Right ventricle myocardium superior (tissue), 1 donor: ENCODE measurements at places on chromosomes 2 and 18.

GRCh38 chr2:236536727-236537398 is 32.8 kb upstream of the ACKR3 start:
- no peak for DNase-seq

GRCh38 chr2:145431181-145431951 is 911.4 kb upstream of the ZEB2 start:
- no peak for DNase-seq

DNA sequence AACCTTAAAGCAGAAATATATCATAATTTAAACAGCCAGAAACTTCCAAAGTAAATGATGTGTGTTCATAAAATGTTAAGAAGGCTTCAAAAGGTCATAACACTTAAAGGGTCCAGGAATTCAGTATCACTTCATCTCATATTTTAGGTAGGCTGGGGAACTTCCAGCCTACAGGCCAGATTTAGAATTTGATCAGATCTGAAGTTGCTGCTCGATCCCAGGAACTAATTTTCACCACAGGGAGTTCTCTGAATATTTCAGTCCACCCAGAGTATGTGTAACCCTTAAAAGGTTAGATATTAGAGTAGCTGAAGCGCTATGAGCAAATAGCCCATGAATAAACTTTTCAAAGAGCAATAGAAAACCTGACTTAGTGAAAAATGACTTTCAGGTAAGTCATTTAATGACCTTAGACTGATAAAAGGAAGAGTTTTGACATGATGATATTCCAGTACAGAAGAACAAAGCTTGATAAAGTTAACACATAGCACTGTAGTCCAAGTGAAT is 1.7 kb downstream of the WIPF1 start:
- DNase-seq, result no peak

GRCh38 chr2:73037947-73038585 is 33.4 kb downstream of the SFXN5 start:
- no peak for DNase-seq

DNA sequence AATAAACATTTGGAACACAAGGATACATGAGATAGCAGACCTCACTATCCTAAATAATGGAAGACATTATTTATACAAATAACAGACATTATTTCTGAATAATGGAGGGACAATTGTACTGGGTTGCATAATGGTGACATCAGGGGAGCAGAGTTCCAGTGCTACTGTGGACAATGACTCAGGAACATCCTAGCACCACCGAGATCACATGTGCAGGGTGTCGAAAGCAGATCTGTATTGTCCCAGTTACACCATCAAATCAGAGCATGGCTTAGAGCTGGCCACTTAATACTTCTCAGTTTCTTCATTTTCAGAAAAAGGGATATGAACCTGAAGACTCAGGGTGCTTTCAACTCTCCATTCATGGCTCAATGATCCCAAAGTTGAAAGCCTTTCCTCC is 249.1 kb upstream of the RBMS1 start:
- no peak for DNase-seq

- DNase-seq, result no peak
These were observed 34.5 kb upstream of the ARL5A start for GRCh38 chr2:151862700-151863099.

DNA sequence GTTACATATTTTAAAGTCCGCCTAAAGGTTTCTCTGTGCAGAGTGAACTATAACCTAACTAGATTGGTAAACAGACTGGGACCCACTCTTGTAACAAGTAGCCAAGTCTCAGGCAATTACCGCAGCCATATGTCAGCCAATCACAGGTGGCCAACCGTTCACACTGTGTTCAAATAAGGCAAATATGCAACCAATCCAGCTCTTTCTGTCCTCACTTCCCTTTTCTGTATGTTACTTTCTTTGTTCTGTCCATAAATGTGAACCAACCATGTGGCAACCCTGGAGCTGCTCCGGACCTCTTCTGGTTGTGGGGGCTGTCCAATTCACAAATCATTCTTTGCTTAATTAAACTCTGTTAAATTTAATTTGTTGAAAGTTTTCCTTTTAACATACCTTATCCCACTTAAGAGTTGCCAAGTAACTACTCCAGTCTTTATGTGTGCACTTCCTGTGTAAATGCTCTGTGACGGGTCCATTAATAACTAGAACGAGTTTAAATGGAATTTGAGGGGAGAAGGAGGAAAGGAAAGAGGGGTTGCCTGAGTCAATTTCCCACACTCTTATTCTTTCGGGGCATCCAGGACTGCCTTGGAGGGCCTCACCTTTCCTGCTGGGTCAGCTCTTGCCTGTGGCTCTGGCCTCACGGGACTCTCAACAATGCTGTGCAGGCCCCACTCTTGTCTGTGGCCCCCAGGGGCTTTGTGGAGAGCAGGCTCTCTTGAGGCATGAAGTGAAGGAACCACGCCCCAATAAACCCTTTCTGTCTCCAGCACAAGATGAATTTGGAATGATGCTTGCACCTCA is 6.6 kb upstream of the RPL37A start:
- no peak for DNase-seq

- no peak for DNase-seq
These were observed 4.0 kb downstream of the VWA3B start for GRCh38 chr2:98090951-98091350.
